ENCODE measurements at places on chromosomes 6 and 20.

- no peak for DNase-seq
These were observed 1514.8 kb upstream of the DEFB115 start for GRCh38 chr20:29742699-29743100.

- no peak for DNase-seq
These were observed 713.6 kb downstream of the RNF144B start for GRCh38 chr6:19100752-19101151.

- no peak for DNase-seq
These were observed 60.5 kb upstream of the SLC22A23 start for GRCh38 chr6:3517350-3517749.

DNA sequence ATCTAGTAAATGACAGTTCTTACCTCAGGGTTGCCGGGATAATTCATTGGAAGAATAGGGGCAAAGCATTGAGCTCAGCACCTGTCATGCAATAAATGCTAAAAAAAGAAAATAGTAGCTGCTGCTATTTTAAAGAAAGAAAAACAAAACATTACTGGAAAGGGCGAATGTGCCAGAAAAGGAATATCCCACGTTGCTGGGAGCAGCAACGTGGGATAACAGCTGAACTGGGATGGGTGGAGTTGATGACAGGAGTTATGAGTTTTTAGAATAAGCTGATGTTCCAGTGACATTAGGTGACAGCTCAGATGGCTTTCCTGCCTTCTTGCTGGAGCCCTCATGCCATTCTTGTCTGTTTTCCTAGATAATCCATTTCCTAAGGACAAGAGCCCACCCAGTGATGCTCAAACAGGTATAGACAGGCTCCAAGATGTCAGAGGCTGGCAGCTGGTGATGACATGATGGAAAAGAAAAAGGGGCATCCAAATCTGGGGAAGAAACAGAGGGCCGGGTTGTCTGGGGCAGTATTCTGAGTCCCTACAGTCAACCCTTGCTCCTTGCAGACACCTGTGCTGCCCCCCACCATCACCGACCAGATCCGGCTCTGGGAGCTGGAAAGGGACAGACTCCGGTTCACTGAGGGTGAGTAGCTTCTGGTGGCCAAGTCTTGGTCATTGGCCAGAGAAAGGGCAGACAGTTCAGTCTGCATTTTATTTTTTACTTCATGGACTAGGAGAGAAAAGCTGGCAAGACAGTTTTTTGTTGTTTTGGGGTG is 1.1 kb upstream of the VARS2 start:
- DNase-seq = no peak

DNA sequence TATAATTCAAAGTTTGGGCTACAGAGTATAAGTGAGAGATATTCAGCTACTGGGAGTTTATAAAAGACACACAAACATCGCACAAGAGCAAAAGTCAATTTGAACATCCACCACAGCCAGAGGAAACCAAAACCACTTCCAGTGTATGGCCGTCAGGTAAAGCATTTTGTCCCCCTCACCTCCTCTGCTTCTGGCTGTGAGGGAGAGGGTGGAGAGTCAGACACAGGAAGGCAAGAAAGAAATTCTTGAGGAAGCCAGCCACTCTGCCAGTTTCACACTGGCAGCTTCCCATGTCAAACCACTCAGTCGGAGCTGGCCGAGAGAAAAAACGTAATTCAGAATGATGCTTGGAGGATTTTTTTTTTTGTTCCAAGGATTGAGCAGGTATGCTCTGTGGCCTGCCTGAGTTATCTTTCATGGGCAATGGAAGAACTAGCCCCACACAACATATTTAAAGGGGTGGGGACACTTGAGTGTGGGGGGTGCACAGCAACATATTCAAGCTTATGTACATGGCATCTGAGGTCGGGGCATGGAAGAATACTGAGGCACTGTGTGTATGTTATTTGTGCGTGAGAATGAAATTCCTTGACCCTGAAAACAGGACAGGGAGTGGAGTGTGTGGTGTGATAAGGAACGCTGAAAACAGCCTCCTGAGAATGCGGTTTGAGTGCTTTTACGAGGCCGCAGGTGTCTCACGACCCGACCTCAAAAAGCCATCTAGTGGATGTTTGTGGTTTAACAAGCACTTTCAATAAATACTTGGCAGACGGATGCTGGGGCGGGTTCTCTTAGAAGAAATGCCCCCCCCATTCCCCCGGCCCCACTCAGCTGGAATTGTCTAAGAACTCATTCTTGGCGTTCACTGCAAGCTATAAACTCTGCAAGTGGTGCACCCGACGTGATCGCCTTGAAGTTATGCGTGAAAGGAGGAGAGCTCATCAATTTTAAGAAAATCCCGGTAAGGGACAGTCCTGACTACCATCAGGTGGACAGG is 27.5 kb upstream of the ZBTB22 start:
- DNase-seq = peak; percentile 46

GRCh38 chr6:139394027-139394649 is 19.7 kb upstream of the CITED2 start:
- no peak for DNase-seq

DNA sequence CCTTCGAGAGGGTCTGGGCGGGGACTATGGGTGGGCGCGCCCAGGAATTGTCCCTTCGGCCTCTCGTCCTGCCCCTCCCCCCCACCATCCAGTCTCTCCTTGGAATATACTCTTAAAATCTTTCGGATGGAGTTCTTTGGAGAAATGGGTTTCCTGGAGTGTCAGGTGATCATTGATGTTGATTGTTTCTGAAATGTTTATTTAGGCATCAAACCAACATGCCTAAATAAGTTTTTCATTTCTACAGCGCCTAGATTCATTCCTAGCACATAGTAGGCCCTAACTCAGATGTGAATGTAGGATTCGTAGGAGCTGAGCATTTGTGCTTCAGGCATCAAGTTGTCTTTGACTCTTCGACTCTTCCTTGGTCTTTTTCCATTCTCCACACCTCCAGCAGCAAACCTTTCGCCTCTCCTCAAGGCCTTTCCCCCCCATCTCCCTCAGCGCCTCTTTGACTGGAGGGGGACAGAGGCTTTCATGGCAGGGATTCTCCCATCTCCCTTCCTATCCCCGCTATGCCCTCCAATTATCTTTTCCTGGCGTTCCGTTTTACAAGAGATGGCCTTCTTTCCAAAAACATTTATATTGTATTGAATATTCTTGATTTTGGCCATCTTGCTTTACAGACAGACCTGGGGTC is 610 bp downstream of the CASP8AP2 start:
- DNase-seq = no peak

DNA sequence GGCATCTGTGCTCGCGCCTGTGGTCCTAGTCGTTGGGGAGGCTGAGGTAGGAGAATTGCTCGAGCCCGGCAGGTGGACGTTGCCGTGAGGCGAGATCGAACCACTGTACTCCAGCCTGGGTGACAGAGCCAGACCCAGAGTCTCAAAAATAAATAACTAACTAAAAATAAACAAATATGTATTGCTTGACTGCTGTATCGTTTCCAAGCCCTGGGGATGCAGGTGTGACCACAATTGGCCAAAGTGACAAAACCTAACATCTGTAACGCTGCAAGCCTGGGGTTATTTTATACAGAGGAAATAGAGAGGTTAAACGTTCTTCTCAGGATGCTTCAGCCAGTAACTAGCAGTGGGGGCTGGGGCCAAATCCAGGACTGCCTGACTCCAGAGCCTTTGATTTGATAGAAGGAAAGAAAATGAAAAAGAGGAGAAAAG is 1.9 kb upstream of the SRSF3 start:
- peak; percentile 20 for DNase-seq

DNA sequence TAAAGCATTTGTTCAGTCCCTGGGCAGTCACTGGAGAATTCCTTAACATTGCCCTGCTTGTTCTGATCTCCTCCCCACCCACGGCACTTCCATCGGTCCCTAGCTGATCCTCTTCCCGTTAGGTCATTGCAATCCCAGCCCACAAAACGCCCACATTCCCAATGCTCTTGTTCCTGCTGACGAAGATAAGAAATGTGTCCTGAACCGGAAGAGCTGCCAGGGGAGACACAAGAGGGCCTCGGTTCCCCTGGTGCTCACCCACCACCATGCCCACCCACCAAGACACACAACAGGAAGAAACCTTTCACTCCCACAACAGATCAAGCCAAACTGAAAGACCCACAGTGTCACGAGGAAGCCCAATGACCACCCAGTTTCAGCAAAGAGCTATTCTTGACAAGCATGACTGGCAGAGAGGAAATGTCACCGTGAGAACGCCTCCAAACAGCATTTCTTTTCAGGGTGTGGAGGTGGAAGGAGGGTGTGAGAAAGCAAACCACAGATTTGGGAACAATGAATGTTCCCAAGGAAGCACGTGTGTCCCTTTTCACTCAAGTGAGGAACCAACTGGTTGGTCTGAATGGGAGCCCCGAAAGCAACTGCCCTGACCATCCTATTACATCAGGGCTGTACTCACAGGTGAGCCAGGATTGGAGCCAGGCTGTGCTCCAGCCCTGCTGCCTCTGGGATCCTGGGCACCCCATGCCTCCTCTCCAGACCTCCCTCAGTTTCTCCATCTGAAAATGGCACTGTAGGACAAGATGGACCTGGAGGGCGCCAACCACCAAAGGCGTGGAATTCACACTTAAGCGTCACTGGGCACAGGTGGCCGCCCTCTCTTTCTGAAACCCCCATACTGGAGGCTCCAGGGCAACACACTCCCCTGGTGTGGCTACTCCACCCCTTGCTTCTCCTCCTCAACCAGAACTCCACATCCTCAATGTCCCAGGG is 97.5 kb downstream of the ZMYND8 start:
- no peak for DNase-seq

DNA sequence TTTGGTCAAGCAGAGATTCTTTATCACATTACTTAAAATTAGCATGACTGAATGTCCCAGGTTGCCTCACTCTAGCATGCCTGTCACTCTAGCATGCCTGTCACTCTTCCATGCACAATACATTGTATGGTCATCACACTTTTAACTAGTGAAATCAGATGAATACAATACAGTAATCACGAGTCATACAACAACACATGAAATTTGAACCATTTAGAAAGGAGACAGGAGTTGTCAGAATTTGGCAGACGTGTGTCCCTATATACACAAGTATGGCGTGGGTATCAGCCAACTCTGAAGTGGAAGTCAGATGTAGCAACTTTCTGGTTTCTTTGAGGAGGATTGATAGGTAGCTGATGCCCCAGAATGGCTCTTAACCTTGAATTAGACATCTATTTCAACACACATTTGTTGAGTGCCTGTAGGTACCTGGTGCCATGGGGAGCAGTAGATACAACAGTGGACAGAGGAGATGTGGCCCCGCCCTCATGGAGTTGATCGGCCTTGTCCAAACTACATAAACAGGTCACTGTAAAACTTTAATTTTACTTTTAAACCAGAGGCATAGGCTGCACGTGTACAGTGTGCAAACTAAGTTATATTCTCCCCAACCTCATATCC is 116.1 kb upstream of the TIAM2 start:
- DNase-seq = no peak

- DNase-seq = no peak
These were observed 24.8 kb upstream of the HLA-DQA2 start for GRCh38 chr6:32716396-32716795.

- DNase-seq = no peak
These were observed 35.4 kb upstream of the RCAN2 start for GRCh38 chr6:46526607-46527006.

GRCh38 chr6:70551566-70551965 is 15.2 kb upstream of the SDHAF4 start:
- DNase-seq = no peak

- DNase-seq = no peak
These were observed 33.1 kb downstream of the SRC start for GRCh38 chr20:37378785-37379598.

- no peak for DNase-seq
These were observed 423.1 kb downstream of the MAFB start for GRCh38 chr20:40265825-40266533.

- no peak for DNase-seq
These were observed 199.4 kb downstream of the PHACTR1 start for GRCh38 chr6:12916006-12916405.

- DNase-seq = no peak
These were observed 13.4 kb upstream of the NANP start for GRCh38 chr20:25637247-25637646.

All from activated naive CD8-positive, alpha-beta T cell treated with anti-CD3 and anti-CD28 coated beads, Interleukin-2, amount 50 U/mL, for 24 hours (primary cell).